ENCODE measurements at places on chromosomes 6 and 20.

GRCh38 chr6:74409447-74409846 is 713.4 kb downstream of the CD109 start:
- DNase-seq: no peak

- DNase-seq: no peak
Observed at GRCh38 chr6:75230484-75231325, 12.9 kb downstream of the COX7A2 start.

- DNase-seq: no peak
Observed at GRCh38 chr20:8126841-8127378, 5.2 kb upstream of the PLCB1 start.

DNA sequence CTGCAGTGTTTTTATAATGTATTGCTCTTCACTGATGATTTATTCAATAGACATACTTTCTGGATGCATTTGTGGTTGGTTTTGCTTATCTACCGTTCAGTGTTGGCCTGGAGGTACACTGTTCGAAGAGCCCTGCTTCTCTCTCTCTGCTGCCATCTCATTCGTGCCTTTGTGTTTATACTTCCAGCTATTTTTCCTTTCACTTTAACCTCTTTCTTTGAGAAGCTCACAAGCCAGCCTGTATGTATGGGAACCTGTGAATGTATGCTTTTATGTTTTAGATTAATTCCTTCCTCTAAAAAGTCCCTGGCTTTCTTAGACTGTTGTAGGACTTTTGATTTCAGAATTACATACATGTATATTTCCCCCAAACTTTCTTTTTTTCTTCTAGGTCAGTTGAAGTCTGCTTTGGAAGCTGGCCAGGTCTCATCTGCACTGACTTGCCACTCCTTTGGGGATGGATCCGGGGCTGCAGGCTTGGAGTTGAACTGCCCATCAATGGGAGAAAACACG is 83.0 kb downstream of the SCAND1 start:
- no peak for DNase-seq

GRCh38 chr6:3162565-3163247 is 5.4 kb upstream of the TUBB2A start:
- peak; percentile 52 for DNase-seq

GRCh38 chr20:62449951-62450691 is 22.8 kb upstream of the RBBP8NL start:
- DNase-seq: no peak

DNA sequence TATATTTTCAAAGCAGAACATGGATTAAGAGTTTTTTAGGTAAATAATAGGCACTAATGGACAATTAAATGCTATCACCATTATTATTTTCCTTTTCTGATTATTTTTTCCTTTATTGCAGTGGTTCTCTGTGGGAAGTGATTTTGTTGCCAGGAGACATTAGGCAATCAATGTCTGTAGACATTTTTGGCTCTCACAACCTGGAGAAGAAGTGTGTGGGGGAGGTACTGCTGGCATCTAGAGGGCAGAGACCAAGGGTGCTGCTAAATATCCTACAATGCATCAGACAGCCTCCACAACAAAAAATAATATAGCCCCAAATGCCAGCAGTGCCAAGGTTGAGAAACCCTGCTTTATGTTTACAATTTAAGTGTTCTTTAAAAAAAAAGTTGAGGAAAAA is 8.3 kb downstream of the IFNGR1 start:
- no peak for DNase-seq

DNA sequence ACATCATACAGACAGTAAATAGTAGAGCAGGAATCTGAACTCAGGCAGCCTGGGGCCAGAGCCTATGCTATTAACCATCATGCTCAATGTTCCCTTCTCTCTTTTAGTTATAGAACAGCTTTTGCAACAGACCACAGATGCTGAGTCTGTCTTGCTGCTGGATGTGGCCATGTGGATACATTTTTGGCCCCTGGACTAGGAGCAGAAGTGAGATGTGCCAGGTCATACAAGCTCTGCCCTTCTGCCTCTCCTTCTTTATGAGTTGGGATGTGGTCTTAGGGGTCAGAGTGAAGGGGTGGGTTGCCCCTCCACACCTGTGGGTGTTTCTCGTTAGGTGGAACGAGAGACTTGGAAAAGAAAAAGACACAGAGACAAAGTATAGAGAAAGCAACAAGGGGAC is 14.6 kb upstream of the AARS2 start:
- no peak for DNase-seq

DNA sequence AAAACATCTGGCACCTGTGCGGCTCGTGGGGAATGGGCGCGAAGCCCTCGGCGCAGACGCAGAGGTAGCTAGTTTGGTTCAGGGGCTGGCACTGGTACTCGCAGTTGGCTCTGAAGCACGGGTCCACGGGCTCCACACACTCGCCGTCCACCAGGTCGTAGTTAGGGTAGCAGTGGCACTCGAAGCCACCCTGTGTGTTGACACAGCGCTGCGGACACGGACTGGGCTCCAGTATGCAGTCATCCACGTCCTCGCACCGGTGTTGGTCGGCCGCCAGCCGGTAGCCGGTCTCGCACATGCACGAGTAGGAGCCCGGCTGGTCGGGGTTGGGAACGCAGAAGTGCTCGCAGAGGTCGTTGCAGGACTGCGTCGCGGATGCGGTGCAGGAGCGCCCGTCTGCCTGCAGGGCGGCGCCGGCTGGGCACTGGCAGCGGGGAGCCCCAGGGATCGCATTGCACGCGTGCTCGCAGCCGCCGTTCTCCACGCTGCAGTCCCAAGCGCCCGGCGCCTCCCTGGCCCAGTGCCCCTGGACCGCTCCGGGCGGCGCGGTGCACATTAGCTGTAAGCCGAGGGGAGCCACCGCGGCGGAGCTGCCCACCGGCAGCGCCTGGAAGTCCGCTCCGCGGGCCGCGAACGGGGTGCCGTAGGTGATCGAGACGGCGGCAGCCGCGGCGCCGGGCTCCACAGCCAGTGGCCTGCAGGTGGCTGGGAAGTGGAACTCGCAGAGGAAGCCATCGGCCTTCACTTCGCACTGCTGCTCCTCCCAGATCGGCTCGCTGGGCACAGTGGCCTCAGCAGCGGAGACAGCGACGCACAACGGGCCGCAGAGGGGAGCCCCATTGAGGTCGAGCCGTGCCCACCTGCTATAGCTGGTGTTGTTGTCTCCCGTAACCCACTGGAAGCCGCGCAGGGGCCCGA is 930 bp downstream of the THBD start:
- DNase-seq: no peak

DNA sequence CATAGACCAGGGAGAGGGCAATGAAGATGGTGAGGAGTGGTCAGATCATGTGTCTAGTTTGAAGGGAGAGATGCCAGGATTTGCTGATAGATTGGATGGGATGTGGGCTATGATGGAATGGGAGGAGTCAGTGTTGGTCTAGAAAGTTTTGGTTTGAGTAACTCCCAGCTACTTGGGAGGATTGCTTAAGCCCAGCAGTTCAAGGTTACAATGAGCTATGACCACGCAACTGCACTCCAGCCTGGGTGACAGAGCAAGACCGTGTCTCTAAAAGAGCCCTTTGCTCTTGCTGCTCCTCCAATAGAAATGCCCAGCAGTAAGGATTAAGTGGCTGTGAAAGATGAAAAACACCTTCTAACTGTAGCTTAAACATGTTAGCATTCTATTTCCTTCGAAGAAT is 18.2 kb upstream of the LAMP5 start:
- DNase-seq: no peak

DNA sequence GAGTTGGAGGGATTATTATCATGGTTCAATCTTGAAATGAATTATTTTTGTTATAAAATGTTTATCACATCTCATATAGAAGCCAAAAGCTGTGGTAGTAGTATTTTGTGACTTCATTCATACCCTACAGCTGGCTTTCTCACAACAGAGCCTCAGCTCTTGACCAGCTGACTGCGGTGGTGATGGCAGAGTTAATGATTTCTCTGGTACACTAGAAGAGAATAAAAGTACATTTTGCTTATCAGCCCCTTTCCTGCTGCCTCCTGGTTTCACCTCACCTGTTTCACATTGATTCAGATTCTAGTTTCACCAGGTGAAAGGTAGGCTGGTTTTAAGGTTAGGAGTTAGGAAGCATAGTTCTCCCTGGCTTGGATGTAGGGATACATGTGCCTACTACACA is 55.7 kb downstream of the AFG1L start:
- no peak for DNase-seq

Measured in activated T-helper 1 cell treated with anti-CD3 and anti-CD28 coated beads, Interleukin-2, amount 50 U/mL, for 16 hours (primary cell).